ENCODE measurements at places on chromosomes 4 and X.

DNA sequence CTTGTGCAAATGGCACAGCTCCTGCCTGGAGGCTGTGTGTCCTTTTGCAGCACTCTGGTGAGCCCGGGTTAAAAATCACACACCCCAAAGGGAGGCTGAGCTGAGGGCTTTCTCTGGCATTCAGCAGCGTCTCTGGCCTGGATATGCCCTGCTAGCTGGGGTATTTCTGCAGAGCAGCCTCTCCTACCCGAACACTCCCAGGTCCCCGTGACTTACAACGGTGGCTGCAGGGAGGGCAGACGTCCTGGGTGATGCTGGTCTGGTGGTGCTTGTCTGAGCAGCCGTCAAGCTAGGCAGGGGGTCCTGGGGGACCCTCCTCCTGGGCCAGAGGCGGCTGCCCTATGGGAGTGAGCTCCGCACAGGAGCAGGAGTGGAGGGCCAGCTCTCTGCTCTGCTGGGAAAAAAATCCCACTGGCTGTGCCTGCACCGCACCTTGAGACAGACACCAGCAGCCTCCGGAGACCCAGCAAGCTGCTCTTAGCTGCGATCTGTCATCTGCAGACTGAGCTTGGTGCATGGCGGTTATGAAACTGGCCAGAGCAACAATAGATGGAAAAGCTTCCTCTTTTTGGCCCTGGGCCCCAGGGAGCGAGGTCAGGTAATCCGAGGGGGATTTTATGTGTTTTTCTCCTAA is 41.3 kb upstream of the ASMTL start:
- no peak for DNase-seq

DNA sequence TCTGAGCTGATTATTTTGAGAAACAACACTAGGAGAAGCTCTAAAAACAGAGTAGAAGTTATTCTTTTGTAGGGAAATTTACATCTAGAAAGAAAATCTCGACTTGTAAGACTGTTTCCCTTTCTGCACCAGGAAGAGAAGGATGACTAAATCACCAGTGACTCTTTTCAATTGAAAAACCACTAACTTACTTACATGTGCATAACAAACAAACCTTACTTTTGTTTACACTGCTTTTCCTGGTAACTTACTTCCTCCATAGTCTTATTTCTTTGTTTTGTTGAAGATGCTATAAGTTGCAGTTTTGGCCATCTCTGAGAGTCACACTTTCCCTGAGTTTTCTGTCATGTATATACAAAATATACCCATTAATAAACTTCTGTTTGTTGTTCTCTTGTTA is 293.6 kb upstream of the FAT4 start:
- no peak for DNase-seq

GRCh38 chr4:166312166-166312565 is 439.1 kb downstream of the TLL1 start:
- DNase-seq = no peak

DNA sequence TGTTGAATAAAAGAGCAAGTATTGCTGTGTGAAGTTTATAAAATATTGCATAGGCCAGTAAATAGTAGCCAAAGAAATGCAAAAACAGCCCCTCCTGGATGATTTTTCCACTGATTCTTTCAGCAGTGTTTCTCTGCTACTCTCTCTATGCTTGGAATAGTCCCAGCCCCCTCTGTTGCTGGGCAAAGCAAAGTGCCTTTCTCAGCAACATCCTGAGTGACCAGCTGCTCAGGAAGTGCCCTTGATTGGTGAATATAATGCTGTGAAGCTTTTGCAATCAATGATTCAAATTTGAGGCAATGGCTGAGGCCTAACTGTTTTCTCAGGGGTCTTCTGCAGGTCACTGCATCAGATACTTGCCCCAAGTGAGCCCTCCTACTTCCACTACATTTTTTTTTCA is 656.7 kb downstream of the ZNF674 start:
- DNase-seq = no peak

DNA sequence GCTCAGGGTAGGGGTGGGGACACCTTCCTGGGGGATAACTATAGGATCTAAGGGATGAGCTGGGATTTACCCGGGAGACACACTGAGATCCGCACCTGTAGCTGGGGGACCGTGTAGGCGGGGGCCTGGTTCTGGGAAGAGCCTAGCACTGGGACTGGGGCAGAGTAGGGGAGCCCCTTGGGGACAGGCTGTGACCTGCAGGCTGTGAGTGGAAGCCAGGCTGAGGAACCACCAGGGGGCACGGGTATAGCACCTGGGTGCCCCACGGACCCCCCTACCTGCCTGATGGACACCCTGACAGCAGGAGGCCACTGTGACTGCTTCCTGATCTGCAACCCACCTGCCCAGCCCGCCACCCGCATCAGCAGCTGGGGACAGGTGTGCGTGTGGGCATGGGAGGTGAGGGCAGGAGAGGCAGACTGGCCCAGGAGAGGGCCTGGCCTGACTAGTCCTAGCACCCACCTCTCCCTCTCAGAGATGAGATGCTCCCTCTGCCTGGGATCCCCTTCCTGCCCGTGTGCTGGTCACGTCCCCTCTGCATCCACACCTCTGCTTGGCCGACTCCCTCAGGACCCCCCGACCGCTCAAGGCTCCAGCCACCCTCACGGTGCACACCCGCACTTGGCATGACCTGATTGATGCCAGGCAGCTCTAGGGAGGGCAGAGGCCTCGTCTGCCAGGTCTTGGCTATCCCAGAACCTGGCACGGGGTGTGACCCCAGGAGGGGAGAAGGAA is 94.2 kb upstream of the NKX1-1 start:
- no peak for DNase-seq

- DNase-seq = no peak
These were observed 1.1 kb downstream of the SLIT2 start for GRCh38 chr4:20252656-20253282.

DNA sequence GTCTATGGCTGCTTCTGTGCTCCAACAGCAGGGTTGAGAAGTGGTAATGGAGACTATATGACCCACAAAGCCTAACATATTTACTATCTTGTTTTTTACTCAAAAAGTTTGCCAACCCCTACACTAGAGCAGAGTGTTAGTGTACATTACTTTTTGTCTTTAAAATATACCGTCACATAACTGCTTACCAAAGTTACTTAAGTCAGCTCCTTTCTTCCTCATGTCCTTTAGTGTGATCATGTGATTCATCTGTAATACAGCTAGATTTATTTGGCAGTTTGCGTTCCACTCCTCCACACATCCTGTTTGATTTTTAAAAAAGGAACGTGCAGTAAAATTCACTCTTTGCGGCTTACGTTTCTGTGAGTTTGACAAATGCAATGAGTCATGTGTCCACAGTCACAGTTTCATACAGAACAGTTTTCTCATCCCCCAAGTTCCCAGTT is 162.4 kb upstream of the GPRIN3 start:
- DNase-seq = no peak

GRCh38 chr4:55337944-55338343 is 8.1 kb upstream of the SRD5A3 start:
- DNase-seq = no peak

DNA sequence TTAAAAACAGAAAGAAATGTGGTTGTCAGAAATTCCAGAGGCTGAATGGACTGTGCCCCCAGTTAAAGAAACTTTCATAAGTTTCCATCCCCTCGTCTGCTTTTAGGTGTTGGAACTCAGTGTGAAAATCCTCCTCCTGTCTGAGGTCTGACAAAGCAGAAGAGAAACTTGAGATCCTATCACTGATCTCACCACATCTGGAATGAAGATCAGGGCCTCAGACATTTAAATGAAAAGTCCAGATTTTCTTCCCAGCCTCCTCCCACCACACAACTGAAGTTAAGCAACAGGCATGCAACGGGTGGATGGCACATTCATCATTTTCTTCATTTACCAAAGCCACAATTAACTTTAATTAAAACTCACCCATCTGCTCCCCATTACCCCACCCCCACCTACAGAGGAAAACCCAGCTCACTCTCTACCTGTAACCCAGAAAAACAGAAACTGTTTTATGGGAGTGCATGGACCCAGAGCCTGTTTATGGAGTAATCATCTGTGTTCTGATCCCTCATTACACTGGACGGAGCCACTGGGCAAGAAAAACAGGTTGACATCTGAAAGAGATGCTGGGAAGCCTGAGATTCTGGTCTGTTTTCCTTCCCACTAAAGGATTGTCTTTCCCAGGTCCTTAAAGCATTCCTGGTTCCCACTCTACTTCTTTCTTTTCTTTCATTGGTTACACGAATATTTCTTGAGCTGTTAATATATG is 58.1 kb upstream of the HOPX start:
- DNase-seq = no peak

GRCh38 chrX:142686653-142687283 is 339.0 kb upstream of the SPANXN4 start:
- DNase-seq = no peak

DNA sequence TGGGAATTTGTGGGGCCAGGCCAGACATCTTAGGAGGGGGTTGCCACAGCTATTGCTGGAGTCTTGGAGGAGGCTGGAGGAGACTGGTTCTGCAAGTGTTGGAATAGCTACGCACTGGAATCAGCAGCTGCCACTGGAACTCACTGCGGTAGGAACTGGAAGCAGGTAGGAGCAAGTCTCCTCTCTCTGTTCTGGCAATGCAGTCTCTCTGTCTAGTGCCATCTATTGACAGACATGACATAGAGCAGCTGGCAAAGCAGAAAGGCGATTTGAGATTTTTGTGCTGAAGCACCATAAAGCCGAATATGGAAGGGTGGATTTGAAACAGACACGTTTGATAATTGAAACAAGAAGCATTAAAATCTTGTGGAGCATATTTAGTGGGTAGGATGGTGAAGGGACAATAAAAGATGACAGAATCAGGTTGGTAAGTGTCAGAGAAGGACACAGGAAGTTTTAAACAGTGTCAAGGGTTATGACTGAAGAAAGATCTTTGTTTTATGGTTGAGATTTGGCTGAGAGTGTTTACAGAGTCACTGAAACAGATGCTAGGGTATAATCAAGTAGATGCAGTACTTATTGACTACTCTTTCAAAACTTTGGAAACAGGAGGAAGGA is 23.5 kb upstream of the SYNPO2 start:
- no peak for DNase-seq

- no peak for DNase-seq
These were observed 294.6 kb downstream of the TRIML1 start for GRCh38 chr4:188433741-188434315.

DNA sequence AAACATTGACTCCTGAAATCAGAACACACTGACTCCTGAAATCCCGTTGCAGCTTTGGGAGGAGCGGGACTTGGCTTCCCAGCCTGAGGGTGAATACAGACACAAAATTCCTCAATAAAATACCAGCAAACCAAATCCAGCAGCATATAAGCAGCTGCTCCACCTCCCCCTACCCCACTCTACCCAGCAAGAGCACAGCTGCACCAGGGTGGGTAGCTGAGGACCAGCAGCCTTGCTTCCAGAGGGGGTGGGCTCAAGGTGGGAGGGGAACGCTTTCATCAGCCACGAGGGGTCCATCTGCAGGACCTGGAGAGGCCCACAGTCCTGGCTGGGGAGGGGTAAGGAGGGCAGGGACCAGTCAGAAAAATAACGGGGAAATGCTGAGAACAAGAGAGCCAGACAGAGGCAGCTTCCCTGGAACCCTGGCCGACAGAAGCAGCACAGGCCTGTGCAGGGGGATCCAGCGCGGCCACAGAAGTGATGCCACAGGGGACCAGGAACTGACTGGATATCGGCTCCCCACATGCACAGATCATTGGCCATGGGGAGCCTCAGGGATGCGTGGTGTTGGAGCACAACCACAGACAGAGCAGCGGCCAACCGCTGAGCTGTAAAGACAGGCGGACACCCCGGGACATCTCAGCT is 49.8 kb downstream of the FGFRL1 start:
- DNase-seq = no peak

DNA sequence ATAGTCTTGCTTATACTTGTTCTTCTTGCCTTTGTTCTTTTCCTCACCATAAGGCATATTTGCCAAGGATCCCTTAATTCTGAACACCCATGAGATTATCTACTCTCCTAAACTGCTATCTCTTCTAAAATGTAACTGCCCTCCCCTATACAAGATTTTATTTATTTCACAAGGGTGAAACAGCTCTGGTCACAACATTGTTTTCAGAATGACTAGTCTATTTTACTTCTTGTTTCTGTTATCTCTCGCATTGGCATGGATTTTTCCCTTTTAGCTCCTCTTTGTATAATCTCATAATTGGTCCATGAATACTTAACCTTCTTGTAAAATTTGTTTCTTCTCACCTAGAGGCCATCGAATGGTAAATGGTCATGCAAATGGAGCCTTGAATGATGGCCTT is 17.2 kb upstream of the COL25A1 start:
- no peak for DNase-seq

DNA sequence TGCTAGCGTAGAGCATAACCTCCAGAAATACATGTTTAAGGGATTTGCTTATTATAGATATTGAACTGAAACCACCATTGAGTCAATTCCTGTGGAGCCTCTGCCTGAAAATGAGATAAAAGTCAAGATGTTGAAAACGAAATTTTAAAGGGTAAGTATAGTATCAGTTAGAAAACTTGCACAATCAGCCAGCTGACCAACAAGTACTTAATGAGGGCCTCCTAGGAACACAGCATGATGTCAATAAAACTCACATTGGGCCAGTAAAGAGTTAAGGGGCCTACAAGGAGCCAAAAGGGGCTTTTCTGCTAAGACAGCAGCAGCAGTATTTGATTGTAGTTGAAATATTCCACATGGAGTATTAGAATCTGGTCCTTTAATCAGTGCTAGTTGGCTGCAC is 314.1 kb upstream of the PPARGC1A start:
- DNase-seq = no peak

GRCh38 chr4:183639291-183639690 is 19.7 kb downstream of the RWDD4 start:
- no peak for DNase-seq

DNA sequence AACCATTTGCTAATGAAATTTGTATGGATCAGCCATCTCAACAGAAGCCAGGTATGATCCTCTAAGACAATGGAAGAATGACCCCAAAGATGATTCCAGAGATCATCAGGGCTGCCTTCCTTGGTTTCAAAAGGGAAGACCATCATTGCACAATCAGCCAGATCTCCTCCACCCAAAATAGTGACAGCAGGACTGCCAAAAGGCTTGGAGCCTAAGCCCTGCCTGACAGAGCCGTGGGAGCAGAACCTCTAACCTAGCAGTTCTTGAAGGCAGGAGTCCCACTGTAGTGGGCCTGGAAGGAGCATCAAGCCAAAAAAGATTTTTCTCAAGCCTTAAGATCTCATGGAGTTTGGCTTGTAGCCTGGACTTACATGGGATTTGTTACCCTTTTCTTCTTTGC is 226.0 kb downstream of the RASL11B start:
- DNase-seq = no peak

GRCh38 chrX:65723706-65724105 is 56.3 kb downstream of the MSN start:
- no peak for DNase-seq

DNA sequence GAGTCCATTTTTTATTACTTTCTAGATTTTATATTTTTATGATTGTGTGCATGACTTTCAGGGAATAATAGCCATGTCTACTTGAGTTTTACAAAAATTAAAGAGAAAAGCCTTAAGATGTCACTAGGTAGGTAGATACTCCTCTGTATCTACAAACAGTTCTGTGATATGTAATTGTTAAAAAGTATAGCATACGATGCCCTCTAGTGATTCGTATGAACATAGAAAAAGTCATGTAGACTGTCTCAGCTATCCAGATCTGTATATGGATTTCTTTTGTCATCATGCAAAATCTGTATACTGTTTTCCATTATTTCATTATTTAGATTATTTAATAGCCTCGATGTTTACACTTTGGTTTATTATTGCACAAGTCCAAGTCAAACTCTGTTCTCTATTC is 856.6 kb downstream of the CENPC start:
- DNase-seq = no peak

Measured in stimulated activated CD4-positive, alpha-beta T cell treated with anti-CD3 and anti-CD28 coated beads, Interleukin-1b, Interleukin-23, amount 100 ng/mL, for 1 hour (primary cell).